NCI-H524 (cell line): ENCODE measurements at places on chromosomes 12 and 14.

DNA sequence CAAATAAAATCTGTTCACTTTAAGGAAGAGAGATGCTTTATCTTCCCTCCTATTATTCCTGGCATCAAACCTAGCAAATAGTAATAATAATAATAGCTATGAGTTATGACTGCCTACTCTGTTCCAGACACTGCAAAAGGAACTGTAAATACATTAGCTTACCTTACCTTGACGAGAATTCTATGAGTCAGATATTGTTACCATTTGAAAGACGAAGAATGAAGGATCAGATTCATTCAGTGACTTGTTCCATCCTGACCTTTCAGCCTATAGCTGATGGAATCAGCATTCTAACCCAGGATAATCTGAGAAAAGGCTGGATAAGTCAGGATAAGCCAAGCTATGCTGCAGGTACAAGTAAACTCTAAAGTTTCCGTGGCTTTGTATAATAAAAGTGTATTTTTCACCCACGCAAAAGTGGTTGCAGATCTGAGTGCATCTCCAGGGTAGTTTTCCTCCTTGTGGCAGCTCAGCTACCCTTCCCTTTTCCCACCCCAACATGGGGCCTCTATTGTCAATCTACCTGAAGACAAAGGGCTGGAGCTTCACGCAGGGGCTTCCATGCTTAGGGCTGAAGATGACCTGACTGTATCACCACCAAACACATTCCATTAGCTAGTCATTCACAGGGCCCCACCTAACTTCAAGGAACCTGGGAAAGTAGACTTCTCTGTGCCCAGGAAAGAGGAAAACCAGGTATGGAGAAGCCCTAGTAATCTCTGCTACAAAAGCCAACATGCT is 57.2 kb upstream of the CCND2 start:
- DNase-seq = no peak

GRCh38 chr14:67719866-67720265 is 18.2 kb downstream of the RDH12 start:
- DNase-seq = no peak

- peak; percentile 39 for DNase-seq
Measured at GRCh38 chr12:2453076-2453760, 341.6 kb upstream of the FKBP4 start.

DNA sequence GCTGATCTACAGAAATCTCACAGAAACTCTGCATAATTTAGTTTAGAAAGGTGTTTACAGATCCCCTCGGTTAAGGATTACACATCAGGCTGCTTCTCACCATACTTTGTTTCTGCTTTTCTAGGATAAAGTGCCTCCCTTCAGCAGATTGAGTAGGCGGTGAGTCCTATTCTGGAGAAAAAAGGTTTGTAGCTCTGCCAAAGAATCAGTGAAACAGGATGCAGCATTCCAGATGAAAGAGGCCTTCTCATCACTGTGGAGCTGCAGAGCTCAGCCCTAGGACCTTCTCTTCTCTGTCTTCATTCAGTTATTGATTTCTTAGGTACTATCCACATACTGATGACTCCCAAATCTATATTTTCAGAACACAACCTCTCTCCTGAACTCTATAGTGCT is 155.5 kb upstream of the KRR1 start:
- DNase-seq = no peak

DNA sequence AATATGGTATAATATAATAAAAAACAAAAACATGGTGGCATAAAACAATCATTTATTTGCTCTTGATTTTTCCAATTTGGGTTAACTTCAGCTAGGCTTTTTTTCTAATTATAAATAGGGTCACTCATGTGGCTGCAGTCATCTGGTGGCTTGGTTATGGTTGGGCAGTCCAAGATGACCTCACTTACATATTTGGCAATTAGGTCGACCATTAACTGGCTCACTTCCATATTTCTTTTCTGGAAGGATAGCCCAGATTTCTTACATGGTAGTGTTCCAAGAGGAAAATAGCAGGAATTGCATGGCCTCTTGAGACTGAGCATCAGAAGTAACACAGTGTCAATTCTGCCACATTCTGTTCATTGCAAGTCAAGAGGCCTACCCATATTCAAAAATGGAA is 153.4 kb downstream of the FUT8 start:
- no peak for DNase-seq

DNA sequence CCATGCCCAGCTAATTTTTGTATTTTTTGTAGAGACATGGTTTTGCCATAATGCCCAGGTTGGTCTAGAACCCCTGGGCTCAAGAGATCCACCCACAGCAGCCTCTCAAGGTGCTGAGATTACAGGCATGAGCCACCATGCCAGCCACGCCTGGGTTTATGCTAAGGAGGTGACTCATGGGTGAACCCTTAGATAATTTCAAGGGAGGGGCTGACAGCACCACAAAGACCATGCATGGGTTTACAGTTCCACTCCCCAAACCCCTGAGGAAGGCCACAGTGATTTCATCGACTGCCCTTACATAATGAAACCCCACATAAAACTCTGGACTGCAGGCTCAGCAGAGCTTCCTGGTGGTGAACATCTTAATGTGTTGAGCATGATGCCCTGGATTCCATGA is 33.7 kb downstream of the TMEM132D start:
- no peak for DNase-seq

DNA sequence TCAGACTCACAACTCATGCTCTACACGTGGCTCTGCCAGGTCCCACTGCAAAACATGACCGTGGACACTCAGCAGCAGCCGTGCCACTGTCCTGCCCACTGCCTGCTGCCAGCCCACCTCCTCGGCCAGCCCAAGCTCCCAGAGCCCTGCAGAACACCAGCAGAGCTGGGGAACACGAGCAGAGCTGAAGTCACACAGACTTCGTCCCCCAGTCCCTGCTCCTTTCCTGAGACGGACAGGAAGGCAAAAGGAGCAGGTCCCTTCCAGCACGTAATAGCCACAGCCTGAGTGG is 152.1 kb downstream of the DPF3 start:
- no peak for DNase-seq

DNA sequence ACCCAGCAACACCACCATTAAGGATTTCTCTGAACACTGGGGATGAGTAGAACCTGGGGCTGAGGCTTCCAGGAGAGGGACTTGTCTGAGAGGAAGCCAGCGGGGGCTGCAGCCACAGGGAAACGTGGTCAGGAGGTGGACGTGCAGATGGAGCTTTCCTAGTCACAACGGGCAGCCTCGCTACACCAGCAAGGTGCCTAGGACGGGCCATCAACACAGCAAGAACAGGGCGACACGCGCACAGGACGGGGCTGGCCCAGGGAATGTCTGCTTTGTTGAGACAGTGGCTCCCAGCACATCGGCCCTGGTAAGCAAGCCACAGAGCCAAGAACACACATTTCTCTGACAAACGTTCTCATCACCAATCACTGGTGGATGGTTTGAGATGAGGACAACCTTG is 25.3 kb downstream of the ANKLE2 start:
- no peak for DNase-seq

DNA sequence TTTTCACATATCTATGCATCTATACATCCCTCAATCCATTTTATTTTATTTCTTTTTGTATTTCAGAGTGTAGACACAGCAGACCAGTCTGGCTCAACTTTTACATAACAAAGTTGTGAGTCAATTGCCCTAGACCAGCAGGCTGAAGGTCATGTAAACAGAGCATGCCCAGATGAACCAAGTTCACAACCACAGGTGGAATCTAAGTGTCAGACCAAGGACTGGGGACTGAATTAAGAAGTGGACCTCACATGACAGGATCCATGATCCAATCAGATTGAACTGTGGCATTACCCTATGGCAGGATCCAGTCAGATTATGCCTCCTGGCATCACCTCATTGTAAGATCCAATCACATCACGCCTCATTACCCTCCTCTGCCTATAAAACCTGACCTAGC is 455.8 kb downstream of the SOX5 start:
- no peak for DNase-seq

- DNase-seq = no peak
Measured at GRCh38 chr14:77275601-77276017, 4.6 kb upstream of the NGB start.

- no peak for DNase-seq
Measured at GRCh38 chr12:1947081-1947480, 28.6 kb upstream of the CACNA2D4 start.

- no peak for DNase-seq
Measured at GRCh38 chr14:21505012-21505553, 6.1 kb downstream of the METTL3 start.

DNA sequence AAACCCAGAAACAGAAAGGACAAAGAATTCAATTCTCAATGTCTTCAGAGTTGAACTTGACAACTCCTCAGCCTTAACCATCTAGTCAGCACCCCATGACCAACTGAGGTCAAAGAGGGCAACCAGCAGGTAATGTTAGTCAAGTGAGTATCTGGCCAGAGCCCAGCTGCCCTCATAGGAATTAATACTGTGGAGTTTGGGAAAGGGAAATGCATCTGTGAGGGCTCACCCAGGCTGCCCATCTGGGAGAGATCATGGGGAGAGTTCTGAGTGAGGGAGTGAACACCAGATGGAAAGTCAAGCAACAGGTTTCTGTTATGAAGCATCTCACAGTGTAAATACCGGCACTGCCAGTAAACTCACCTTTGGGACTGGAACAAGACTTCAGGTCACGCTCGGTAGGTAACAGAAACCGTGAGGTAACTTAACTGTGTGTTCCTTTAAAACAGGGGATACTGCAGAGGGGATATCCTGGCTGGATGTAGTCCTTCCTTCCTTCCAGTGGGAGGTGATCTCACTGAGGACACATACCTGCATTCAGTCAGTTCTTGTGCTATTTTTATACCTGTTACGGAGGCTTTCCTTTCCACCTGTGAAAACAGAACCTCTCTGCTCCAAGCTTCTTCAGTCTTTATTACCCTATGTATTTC is 94.4 kb downstream of the DAD1 start:
- no peak for DNase-seq

DNA sequence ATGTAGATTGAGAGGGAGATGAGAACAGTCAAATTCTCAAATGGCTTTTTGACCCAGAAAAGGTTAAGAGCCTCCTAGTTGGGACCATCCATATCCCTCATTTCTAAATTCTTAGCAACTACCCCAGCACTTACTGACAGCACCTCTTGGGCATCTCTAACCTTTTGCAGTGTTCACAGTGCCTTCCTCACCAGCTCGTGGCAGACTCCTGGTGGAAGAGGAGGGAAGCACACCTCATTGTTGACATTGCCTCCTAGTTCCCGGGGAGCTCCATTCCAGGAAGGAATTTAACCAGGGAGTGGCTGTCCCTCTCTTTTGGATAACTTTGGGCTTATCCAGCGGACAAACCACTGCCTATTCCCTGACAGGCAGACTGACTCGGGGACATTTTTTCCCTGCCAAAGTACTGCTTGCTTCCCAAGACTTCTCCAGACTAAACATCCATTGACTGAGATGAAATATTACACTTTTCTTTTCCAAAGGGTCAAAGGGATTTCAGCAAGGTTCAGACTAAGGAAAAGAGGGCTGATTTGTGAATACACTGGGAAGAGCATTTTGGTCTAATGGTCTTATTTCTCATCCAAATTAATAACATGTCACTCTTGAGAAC is 9.0 kb upstream of the OR6J1 start:
- DNase-seq = peak; percentile 90

- DNase-seq = no peak
Measured at GRCh38 chr12:6612247-6612646, 5.1 kb upstream of the CHD4 start.

GRCh38 chr12:14694145-14694714 is 2.2 kb downstream of the GUCY2C start:
- no peak for DNase-seq

DNA sequence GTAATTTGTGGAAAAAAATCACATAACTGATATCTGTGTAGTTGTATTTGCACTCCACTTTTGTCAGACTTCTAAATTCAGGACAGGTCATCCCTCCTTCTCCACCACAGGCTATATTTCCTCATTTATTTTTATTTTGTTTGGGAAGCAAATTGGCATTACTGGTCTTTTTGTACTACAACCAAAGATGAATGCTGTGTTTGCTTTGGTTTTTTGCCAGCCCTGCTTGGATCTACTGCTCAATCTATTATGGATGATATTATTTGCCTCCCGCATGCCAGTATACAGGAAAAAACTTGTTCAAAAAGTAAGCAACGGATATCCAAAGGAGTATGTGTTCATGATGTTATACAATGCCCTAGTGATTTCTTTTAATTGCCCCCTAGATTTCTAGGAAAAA is 948.8 kb downstream of the TRHDE start:
- DNase-seq = no peak

DNA sequence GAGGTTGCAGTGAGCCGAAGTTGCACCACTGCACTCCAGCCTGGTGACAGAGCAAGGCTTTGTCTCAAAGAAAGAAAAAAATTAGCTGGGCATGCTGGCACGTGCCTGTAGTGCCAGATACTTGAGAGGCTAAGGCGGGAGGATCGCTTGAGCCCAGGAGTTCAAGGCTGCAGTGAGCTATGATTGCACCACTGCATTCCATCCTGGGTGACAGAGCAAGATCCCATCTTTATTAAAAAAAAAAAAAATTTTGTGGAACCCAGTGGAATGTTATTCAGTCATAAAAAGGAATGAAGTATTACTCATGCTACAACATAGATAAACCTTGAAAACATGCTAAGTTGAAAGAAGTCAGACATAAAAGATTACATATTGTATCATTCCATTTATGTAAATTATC is 8.3 kb upstream of the ERBB3 start:
- no peak for DNase-seq

- no peak for DNase-seq
Measured at GRCh38 chr14:68958553-68958952, 20.5 kb downstream of the ACTN1 start.

GRCh38 chr12:62841846-62842245 is 93.1 kb downstream of the PPM1H start:
- no peak for DNase-seq

GRCh38 chr14:104284636-104285507 is 146.5 kb downstream of the KIF26A start:
- DNase-seq = no peak
